ENCODE measurements at places on chromosomes 5 and 9.
A peak's percentile ranks its signal among the peaks of the same experiment; 100 is the strongest.

DNA sequence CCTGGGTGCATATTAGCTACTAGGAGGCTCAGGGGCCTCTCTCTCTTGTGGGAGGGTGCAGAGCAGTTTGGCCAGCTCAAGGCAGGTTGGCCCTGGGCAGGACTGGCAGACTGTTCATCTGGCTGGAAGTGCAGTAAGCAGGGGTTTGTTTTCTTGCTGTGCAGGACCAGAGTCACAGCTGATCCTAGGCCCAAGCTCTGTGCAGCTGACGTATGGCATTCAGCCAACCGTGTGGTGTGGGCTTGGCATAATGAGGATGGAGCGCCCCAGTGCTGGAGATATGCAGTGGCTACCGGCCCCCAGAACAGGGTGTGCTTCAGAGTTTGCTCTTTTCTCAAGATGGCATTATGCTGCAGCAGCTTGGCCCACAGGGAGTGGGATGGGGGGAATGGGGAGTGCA is 31.0 kb upstream of the PHF24 start:
- no peak for DNase-seq

GRCh38 chr5:126195410-126196100 is 227.7 kb upstream of the GRAMD2B start:
- DNase-seq: no peak

DNA sequence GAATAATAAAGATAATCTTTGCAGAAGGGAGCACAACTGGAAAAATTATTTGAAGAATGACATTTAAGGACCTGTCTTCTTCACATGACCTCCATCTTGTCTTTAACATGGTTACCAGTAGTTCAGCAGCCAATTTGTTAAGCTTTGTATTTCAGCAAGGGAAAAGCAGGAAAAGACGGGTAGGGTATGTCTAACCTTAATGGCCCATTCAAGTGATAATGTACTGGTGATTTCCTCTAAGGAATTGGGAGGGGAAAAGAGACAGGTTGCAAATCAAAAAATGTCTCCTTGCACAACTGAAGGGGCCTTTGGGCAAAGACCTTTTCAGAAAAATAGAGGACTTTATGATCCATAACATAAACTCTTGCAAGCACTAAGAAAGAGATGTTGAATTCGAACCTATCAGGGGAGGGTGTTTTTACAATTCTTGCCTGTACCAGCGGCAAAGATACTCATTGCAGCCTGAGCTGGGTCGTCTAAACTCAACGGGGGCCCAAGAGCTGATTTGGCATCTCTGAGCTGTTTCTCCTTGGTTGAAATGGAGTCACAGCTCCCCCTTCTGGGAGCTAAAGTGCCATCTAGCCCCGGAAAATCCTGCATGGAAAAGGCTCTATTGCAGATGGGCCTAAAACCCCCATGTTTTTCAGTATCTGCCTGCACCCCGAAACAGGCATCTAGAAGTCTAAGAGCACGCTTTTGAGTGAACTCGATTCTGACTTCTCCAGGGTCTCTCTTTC is 3.8 kb downstream of the BRINP1 start:
- no peak for DNase-seq

DNA sequence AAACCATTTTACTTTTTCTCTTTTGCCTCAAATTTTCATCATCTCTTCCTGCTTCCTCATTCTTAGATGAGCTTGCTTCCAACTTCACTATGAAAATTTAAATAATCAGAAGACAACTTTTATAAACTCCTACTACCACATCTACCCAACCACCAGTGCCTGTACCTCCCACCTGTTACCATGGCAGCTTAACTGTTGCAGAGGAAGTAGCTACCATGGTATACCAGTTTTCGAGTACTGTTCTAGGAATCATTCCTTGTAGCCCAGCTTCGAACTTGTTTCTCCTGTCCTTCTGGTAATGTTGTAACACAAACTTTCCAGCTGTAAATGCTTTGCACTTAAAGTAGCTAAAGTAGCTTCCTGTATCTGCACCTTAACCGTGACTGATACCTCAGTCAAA is 266.8 kb upstream of the NREP start:
- no peak for DNase-seq

DNA sequence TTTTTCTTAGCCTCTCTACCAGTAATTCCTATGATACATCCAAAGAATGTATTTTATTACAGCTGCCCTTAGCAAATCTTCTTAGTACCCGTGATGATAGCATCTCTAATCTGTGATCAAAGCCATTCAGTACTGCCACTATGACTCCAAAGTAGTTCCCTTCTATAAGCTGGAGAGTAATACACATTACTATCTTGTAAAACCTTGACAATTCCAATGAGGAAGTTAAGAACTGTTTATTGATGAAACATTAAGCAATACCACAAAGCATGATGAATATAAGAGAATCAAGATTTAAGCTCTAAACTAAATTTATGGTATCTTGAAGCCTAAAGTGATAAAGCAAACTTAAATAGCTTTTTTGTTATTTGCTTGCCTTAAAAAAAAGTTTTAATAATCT is 86.1 kb downstream of the SMIM23 start:
- no peak for DNase-seq

- no peak for DNase-seq
These were observed 355.3 kb downstream of the BNC2 start for GRCh38 chr9:16515207-16515606.

- peak; percentile 39 for DNase-seq
These were observed 850 bp downstream of the RRAGA start for GRCh38 chr9:19049917-19050636.

DNA sequence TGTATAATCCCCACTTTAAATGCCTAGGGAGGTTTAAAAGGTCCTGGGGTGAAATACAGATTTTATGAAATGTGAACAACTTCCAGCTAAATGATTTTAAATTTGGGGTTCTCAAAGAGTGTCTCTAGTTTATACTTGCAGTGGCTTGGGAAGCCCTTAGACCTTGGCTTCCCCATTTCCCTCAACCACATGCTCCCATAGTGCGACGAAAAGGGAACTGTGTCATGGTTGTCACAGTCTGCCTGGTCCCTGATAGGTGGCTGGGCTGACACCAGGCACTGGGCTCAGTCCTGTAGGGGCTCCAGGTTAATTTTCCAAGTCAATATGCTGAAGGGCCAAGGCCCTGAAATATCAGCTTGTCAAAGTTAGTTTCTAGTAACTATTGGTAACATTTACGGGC is 10.4 kb upstream of the CXCL14 start:
- DNase-seq: no peak

DNA sequence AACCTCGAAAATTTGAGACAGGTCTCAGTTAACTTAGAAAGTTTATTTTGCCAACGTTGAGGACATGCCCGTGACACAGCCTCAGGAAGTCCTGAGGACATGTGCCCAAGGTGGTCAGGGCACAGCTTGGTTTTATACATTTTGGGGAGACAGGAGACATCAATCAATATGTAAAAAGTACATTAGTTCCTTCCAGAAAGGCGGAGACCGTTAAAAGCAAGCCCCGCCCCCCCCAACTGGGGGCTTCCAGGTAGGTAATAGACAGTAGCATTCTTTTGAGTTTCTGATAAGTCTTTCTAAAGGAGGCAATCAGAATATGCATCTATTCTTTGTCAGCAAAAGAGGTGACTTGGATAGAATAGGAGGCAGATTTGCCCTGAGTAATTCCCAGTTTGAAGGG is 599 bp upstream of the MOCS2 start:
- DNase-seq: peak; percentile 16

GRCh38 chr5:148230240-148230639 is 8.1 kb upstream of the MARCOL start:
- peak; percentile 2 for DNase-seq
